ENCODE measurements at places on chromosomes 3 and 15.

- no peak for DNase-seq
Measured at GRCh38 chr3:195021692-195022091, 249.3 kb downstream of the XXYLT1 start.

DNA sequence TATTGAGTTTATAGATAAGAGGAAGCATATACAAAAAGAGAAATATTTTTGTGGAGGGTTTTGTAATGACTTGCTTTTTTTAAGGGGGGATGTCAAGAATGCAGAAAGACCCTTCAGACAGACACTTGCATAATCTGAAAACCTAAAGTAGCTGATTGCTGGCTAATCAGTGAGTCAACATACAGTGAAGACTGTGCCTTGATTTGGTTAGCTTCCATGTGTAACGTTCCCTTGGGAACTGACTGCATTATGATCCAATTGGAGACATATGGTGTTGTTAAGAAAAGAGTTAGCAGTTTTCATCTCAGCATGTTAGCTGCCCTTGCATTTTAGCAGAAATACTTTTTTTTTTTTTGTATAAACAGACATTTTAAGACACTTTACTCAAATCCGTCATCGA is 483.2 kb downstream of the RBMS3 start:
- no peak for DNase-seq

DNA sequence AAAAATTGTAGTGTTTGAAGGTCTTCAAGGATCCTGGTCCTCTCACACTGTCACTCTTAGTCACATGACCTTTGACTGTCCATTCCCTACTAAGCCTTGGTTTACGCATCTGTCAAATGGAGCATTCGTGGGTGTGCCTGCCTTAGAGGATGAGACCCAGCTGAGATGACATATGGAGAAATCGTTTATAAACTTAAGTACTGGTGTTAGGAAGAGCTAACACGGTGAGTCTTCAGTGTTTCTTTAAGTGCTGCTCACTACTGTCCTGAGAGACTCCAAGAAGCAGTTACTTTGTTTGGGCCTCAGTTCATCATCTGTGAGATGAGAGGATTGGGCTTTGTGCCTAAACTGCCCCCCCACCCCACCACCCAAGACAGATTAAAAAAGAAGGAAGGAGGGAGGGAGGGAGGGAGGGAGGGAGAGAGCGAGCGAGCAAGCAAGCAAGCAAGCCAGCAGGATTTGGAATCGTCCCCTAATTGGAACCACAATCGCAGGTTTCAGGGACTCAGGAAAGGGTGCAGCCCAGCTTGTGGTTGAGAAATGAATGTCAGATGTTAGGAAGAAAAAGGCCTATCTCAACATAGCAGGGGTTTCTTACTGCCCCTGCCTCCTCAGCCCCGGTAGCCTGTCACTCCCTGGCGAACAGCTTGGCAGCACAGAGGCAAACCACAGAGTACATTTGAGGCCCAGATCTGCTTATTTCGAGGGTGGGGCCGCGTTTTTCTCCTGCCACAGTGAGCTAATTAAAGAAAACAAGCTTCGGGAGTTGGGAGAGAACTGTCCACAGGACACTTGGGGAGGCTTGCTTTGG is 32.7 kb downstream of the SMAD3 start:
- DNase-seq: no peak

- DNase-seq: no peak
Measured at GRCh38 chr3:8931342-8931741, 31.9 kb downstream of the RAD18 start.

- no peak for DNase-seq
Measured at GRCh38 chr3:34405159-34405558, 606.7 kb downstream of the PDCD6IP start.

DNA sequence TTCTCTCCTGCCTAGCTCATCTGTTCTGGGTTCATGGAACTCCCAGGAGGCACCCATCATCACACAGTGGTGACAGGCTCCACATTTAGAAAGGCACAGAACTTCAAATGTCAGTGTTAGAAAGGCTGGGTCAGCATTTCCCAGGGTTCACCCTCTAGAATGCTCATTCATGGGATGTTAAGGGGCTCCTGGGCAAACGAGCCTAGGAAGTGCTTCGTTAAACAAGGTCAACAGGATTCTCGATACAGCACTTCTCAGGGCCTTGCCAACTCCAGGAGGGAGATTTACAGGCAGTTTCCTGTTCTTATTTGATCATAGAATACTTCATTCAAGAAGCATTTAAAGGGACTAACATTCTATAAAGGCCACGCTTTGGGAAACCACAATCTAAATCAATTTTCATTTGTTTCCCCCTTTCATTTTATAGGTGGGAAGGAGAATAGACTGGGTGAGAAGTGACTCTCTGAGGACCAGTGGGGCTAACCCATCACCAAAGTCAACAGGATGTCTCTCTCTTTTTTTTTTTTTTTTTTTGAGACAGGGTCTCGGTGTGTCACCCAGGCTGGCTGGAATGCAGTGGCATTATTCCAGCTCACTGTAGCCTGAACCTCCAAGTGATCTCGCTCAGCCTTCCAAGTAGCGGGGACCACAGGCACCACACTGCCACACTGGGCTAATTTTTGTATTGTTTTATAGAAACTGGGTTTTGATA is 14.3 kb downstream of the IGDCC4 start:
- no peak for DNase-seq

GRCh38 chr3:56295161-56295560 is 173.1 kb downstream of the ERC2 start:
- no peak for DNase-seq

DNA sequence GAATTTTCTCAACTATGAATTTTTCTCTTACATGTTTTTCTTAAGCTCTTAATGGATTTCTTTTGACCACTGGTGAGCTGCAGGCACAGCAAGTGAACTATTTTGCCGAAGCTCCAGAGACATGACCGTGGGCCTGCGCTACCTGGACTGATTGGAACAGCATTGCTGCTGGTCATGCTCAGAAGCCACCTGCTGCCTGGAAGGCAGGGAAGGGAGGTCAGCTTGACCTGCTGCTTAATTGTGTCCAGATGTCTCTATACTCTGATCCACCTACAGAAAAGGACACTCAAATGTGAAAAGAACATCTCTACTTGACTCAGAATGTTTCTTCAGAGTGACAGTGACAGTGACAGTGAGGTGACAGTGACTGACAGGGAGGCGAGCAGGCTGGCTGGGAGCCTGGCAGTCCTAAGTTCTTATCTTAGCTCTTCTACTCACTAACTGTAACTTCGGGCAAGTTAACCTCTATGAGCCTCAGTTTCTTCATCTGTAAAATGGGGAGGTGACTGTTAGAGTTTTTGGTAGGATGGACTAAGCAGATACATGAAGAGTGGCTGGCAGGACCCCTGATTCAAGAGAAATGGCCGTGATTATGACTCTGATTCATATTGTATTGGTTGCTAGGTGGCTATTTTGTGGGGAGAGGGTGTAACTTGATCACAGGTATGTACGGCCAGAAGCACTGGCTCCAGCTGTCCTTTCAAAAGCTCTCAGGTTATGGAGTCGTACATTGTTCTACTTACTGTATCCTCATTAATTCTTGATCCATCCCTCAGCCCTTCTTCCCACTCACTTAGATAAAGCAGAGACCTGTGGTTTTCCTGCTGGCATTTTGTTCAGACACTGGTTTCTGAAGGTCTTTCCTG is 54.8 kb upstream of the DLG1 start:
- no peak for DNase-seq

- DNase-seq: peak; percentile 52
Measured at GRCh38 chr3:119293871-119294695, at the start of gene ARHGAP31. Gene ARHGAP31 (plus strand): TSS chr3:119294383. CDS start chr3:119294905, 522 bp downstream.

GRCh38 chr15:99413955-99414754 is 151.6 kb upstream of the MEF2A start:
- DNase-seq: no peak

- DNase-seq: no peak
Measured at GRCh38 chr15:65938604-65939003, 69.3 kb downstream of the RAB11A start.

GRCh38 chr3:43345877-43346276 is 59.5 kb downstream of the SNRK start:
- DNase-seq: no peak

GRCh38 chr3:195565716-195566115 is 18.0 kb downstream of the APOD start:
- DNase-seq: no peak

DNA sequence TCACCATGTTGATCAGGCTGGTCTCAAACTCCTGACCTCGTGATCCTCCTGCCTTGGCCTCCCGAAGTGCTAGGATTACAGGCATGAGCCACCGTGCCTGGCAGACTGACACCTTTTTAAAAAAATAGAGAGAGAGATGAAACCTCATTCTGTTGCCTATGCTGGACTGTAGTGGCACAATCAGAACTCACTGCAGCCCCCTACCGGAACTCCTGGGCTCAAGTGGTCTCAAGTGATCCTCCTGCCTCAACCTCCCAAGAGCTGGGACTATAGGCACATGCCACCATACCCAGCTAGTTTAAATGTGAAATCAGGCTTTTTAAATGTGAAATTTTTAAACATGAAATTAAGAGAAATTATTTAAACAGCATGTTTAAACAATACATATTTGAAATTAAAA is 265.2 kb upstream of the UBE2E1 start:
- DNase-seq: no peak

- DNase-seq: no peak
Measured at GRCh38 chr3:45554006-45554666, 40.4 kb upstream of the LIMD1 start.

- DNase-seq: no peak
Measured at GRCh38 chr3:177760803-177761202, 563.5 kb upstream of the TBL1XR1 start.

DNA sequence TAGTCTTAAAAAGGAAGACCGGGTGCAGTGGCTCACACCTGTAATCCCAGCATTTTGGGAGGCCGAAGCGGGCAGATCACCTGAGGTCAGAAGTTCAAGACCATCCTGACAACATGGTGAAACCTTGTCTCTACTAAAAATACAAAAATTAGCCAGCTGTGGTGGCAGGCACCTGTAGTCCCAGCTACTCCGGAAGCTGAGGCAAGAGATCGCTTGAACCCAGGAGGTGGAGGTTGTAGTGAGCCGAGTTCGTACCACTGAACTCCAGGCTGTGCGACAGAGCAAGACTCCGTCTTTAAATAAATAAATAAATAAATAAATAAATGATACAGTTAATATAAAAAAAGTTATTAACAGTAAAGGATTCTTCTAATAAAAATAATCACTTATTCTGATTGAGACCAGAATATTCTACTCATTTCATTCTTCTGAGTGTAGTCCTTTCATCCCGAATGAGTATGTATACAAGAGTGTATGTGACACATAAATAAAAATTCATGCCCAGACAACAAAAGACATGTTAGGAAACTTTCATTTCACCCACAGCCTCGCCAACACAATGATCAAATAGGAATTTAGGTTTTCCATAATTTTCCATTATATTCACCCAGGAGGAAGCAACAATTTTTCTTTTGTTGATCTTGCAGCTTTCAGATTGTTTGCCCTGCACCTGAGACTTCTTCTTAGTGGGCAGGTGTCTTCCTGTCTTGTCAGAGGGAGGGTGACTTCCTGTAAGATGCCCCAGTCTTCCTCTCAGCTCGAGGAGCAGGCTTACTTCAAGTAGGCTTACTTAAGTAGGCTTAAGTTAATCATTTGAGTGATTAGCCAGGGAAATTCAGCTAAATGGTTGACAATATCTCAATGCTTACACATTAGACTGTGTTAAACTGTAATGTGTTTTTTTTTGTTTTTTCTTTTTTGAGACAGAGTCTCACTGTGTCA is 7.8 kb upstream of the NUP210 start:
- DNase-seq: no peak

- DNase-seq: peak; percentile 56
Measured at GRCh38 chr3:14548321-14548729, 8.2 kb upstream of the GRIP2 start.

GRCh38 chr3:114144909-114145688 is 33.8 kb downstream of the DRD3 start:
- no peak for DNase-seq

- DNase-seq: no peak
Measured at GRCh38 chr15:29840926-29841325, 18.7 kb upstream of the TJP1 start.

DNA sequence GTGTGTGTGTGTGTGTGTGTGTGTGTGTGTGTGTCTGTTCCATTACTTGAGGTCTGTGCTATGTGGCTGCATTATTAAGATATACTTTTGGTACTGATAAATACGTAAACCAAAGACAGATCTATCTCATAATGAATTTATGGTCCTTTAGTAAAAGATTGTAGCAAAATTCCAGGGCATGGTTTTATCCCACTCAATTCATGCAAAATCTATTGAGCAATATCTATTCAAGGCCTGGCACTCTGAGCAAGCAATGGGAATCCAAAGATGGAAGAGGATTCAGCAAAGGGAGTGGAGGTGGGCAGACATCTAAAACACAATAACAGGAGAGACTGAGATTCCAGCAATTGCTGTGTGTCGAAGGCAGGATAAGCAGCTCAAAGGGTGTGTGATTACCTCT is 86.8 kb downstream of the RFTN1 start:
- DNase-seq: no peak

DNA sequence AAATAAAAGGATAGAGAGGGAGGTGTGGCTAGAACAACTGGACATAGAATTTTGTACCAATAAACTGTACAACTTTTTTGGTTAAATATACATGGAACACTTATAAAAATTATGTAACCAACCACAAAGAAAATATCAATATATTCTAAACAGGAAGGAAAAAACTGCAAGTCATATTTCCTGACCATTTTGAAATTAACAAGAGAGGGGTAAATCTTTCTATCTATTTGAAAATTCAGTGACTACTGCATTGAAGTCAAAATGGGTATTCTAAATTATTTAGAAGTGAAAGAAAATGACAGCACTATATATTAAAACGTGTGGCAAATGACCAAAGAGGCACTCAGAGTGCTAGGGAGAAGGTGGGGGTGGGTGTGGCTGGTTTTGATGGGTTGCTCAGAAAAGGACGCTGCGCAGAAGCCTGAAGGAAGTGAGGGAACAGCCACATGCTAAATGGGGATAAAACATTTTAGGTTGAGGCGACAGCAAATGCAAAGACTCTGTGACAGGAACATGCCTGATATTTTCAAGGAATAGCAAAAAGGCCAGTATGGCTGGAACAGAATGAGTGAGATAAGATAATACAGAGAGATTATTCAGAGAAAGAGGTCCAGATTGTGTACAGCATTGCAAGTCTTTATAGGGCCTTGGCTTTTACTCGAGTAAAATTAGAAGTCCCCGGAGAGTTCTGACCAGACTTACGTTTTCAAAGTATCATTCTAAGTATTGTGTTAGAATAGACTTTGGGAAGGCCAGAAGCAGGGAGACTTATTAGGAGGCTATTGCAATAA is 41.1 kb downstream of the ERICH6 start:
- DNase-seq: no peak

DNA sequence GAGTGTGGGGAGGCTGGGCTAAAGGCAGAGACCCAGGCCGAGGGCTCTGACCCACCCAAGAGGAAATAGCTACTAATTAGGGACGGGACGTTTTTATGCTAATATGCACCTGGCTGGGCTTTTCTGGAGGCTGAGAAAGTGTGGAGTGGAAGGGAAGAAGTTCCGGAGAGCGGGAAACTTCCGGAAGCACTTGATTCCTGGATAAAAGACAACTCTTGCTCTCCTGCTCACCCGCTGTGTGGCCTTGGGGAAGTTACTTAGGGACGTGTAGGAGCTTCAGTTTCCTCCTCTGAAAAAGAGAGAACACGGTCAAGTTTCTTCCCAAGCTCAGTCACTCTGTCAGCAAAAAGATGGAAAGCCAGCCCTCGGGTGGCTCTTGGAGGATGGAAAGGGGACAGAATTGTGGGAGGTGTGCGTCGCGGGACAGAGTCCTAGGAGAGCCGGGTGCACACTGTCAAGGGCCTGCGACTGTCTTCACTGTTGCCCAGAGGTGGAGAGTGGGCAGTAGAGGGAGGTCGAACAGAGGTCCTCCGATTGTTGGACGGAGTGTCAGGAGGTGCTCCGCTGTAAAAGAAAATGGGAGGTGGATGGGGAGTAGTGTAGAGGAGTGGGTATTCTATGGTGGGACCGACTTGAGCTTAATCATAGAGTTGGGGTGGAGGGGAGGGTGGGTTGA is 43.2 kb downstream of the EPHB3 start:
- no peak for DNase-seq
